ENCODE measurements at places on chromosomes 13 and 19.

GRCh38 chr19:41403181-41403970 lies 5.8 kb downstream of the BCKDHA start:
- no peak for DNase-seq

DNA sequence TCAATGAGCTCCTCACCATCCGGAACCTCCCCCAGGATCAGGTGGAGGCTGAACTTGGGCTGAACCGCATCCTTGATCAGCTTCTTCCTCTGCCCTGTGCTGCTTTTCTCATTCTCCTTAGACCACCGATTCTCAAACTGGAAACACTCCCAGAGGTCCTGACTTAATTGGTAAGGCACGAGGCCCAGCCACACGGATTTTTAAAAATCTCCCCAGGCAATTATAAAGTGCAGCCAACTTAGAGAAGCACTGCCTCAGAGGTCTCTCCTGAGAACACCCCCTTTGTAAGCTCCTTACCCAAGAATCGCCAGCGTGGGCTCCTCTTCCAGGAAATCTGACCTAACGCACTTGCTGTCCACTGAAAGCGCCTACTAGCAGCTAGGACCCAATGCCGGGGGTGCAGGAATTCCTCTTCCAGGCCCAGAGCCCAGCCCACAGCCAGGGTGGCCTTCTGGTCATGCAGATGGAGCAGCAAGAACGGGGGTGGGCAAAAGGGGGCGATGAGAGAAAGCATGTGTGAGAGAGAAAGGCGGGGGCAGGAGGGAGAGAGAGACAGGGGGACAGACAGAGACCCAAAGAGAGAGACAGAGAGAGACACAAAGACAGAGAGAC lies 66.9 kb upstream of the CACNA1A start:
- no peak for DNase-seq

DNA sequence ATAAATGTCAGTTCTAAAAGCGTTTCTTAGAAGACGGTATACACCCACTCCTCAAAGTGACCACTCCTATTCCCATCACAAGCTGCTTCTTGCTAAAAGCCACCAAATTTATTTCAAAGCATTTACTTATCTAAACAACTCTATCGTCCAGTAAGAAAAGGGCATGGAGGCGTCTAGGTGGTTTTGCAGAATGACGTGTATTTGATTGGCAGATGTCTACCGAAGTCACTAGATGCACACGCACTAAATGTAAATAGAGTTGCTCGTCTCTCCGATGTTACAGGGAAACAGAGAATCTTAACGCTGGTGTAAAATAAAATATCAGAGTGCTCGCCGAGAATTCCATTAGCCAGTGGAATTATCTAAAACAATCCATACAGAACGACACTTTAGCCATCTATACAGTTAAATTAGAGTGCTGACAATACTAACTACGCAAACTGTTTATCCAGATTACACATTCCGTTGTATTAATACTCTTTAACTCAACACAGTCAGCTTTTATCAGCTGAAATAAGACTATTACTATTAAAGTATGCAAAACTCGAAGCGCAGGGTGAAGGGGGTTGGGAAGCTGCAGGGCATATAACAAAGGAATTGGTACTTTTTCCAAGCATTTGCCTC lies 1.9 kb downstream of the KLF12 start:
- DNase-seq = no peak

GRCh38 chr13:51550151-51550550 lies 34.1 kb upstream of the WDFY2 start:
- DNase-seq = no peak

GRCh38 chr13:99322297-99323103 lies 15.3 kb upstream of the GPR183 start:
- DNase-seq = no peak

DNA sequence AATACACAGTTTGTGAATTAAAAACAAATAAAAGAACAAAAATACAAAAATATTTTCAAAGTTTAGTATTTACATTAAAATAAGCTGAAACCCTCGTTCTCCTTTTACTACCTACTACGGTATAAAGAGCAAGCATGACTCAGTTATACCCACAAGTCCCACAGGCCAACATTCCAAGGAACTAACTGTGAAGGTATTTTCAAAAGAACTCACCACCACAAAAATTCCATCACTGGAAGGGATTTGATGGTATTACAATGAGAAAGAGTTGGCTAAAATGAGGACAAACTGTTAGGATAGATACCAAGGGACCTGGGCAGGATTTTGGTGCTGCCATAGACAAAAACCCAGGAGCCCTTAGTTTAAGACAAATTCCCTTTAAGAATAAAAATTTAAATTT lies 122.7 kb downstream of the TBC1D4 start:
- DNase-seq = no peak

GRCh38 chr19:41590936-41591335 lies 15.0 kb downstream of the CEACAM21 start:
- DNase-seq = no peak

GRCh38 chr13:49464621-49465325 lies 20.7 kb downstream of the SETDB2 start:
- no peak for DNase-seq

DNA sequence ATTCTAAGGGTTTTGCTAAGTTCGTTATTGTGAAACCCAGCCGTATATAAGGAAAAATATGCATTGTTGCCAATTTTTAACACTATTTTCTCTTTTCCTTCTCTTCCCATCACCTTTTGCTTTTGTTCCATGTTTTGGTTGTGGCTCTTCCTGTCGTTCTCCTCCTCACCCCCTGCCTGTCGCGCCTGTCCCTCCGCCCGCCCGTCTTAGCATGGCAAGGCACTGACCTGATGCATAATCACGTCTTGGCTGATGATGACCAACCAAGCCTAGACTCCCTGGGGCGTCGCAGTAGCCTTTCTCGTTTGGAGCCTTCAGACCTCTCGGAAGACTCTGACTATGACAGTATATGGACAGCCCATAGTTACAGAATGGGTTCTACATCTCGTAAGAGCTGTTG lies 28.5 kb upstream of the TEX29 start:
- DNase-seq = no peak

DNA sequence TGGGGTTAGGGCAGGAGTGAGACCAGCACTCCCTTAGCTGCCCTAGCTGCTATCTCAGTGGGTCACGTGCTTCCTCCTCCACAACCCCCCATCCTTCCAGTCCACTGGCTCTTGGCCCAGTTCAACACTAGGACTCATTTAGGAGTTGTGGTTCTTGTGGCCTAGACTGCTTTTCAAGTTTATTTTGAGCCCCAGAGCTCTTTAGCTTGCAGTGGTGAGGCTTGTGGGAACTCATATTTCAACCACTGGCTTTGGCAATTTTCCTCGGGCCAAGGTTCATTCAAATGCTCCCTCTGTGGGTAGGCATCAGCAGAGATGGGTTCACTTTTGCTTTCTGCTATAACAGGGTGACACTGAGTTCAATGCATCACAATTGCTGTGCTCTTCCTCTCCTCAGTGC lies 436.2 kb upstream of the SLITRK5 start:
- DNase-seq = peak; percentile 14

GRCh38 chr13:36148446-36148845 lies 17.3 kb upstream of the DCLK1 start:
- no peak for DNase-seq

- peak; percentile 11 for DNase-seq
Observed at GRCh38 chr13:20513466-20513995, 12.1 kb downstream of the CRYL1 start.

GRCh38 chr19:28667348-28667977 lies 545.5 kb downstream of the UQCRFS1 start:
- DNase-seq = no peak

DNA sequence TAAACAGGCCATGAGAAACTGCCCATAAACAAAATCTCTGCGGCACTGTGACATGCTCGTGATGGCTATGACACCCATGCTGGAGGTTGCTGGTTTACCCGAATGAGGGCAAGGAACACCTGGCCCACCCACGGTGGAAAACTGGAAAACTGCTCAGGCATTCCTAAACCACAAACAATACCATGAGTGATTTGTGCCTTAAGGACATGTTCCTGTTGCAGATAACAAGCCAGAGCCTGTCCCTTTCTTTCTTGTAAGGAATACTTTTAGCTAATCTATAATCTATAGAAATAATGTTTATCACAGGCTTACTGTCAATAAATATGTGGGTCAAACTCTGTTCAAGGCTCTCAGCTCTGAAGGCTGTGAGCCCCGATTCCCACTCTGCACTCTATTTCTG lies 12.1 kb downstream of the ZNF561 start:
- DNase-seq = no peak

DNA sequence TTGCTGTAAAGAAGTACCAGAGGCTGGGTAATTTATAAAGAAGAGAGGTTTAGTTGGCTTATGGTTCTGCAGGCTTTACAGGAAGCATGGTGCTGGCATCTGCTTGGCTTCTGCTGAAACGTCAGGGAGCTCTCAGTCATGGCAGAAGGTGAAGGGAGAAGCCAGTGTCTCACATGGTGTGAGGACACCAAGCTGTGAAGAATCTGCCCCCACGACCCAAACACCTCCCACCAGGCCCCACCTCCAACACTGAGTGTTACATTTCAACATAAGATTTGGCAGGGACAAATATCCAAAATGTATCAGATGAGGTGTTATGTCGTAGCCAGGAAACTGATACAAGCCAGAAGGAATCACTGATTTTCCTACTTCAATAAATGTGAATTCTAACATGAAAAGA lies 136.5 kb downstream of the CYSLTR2 start:
- DNase-seq = no peak

DNA sequence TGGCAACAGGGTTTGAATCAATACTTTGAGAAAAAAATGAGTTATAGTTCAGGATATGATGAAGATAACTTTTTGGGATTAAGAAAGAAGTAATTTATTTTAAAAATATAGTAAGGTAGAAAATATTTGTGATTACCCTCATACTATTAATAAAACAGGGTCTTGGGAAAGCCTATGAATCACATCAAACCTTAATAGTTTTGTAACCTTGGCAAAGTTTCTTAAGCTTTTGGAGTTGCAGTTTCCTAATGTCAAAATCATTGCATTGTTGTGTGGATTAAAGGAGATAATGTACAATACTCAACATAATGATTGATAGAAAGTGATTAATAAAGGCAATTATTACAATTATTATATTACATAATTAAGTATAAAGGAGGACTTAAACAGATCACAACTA lies 149.0 kb downstream of the LMO7 start:
- no peak for DNase-seq

DNA sequence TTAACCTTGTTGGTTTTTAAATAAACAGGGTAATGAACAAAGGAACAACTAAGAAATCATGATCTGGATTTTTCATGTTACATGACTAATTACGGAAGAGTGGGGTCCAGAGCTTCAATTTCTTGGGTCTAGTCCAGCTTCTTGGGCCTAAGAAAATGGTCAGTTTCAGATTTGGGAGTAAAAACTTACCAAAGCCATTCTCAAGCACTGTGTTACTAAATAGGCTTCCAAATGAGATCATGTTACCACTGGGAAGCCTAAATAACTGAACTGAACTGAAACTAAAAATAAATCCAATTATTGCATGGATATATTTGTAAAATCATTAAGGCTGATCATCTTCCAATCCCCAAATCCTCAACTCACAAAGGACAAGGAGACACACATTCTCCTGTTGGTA lies 13.9 kb downstream of the TBC1D4 start:
- no peak for DNase-seq

- DNase-seq = no peak
Observed at GRCh38 chr19:48417421-48417820, 24.0 kb downstream of the GRIN2D start.

DNA sequence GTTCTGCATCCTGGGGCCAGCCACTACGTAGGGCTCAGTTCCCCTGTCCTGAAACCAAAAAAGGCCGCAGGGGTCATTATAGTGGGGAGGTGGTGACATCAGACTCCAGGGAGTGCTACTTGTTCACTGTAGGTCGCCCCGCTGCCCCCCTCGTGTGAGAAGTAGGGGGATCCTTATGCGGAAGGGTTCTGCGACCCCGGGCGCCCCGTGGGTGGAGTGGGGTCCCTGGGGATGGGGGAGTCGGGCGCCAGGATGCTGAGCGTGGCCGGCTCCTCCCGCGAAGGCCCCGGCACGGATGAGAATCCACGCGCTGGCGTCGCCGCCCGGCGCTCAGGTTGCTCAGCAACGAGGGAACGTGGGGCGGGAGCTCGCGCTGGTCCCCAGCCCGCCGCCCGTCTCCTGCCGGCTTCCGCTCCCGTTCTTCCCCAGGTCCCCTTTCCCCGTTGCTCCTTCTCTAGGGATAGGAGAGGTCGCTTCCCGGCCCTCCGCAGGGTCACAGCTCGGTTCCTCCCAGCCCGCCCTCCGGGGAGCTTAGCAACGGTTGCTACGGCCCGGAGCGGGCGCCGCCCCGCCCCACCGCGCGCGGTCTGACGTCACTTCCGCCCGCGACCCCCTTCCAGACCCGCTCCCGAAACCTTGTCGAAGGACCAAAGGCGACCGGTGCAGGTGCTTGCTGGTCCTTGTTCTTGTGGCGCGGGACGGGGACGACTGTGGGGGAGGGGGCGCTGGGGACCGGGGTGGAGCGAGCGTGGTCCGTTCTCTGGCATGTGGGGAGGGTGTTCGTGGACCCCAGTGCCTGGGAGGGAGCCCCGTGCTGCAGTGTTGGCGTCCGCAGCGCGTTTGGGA lies at the start of gene NAT14:
Gene NAT14 (plus strand): TSS at position 596 of the 846 bp plus-strand sequence. CDS start 521 bp downstream, outside the sequence.
- DNase-seq = peak; percentile 64

- no peak for DNase-seq
Observed at GRCh38 chr13:105297839-105298238, 1237.6 kb downstream of the EFNB2 start.

GRCh38 chr19:40266119-40266518 lies 19.0 kb downstream of the AKT2 start:
- no peak for DNase-seq

GRCh38 chr13:53206455-53206854 lies 177.8 kb downstream of the OLFM4 start:
- no peak for DNase-seq

DNA sequence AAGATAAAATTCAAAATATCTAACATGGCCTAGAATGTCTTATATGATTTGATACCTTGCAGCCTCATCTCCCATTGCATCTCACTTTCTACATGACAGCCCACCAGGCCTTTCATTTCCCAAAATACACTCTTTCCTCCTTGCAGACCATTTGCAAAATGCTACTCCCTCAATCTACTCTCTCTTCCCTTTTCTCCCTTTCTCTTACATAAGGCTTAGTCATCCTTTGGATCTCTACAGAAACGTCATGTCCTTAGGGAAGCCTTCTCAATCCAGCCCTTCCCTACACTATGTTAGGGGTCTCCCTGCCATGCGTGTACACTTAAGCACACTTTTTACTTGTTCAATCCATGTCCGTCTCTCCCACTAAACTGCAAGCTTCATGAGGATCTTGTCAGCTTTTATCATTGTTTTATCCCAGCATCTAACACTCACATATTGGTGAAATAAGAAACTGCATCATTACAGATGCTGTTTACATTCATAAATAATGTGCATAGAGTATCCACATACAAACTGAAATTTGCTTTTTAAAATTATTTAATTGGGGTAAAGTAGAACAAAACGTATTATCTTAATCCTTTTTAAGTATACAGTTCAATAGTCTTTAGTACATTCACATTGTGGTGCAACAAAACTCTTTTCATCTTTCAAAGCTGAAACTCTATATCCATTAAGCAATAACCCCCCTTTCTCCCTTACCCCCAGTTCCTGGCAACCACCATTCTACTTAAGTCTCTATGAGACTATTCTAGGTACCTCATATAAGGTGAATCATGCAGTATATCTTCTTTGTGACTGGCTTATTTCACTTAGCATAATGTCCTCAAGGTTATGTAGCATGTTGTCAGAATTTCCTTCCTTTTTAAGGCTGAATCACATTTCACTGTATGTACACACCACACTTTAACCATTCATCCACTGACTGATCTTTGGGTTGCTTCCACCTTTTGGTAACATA lies 11.5 kb upstream of the WBP4 start:
- no peak for DNase-seq

GRCh38 chr19:35495107-35496064 lies 5.1 kb upstream of the KRTDAP start:
- DNase-seq = peak; percentile 5

- DNase-seq = no peak
Observed at GRCh38 chr19:57473646-57474045, 3.7 kb downstream of the ZNF772 start.
